Umbilical cord (tissue), 2 donors: ENCODE measurements at places on chromosomes 12 and 14. TPM values are rescaled to one million over a fixed set of nuclear protein-coding genes. Genes with fewer than 3 reads are reported as not detected.

GRCh38 chr12:126055521-126055920 is 990.3 kb downstream of the AACS start:
- DNase-seq: no peak

PDZRN4 gene
- total RNA-seq: 22.4 TPM

BATF gene
- 2.2 TPM for total RNA-seq

DNA sequence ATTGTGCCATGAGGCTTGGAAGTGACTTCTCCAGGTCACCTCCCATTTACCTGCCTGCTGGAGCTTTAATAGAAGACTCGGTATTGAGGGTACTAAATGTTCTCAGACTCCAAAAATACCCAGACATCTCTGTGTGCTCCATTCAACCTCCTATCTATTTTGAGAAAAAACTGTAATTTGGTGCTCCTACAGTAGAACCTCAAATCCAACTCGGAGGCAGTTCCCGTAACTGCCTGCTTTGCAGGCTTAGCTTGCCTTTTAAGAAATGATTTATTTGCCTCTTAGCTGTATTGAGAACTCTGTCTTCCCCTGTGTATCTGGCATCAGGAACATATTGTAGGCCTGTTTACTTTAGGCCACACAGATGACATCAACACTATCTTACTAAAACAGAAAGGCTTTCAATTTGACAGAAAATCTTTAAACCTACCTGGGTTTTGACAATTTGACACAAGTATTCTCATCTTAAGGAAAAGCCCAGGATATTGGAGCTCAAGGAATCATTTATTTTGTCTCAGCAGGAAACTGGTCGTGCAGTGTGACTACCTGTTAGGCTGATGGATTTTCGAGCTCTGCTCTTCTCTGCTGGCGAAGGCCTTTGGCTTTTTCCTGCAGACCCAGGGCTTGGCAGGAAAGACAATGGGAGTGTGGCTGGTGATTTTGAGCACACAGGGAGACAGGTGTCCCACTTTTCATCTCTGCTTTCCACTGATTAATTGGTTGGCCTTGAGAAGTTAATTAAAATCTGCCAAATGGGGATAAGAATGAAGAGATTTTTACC is 314.8 kb downstream of the SNAPC1 start:
- DNase-seq: no peak

DRAM1 gene
- 7.2 TPM for total RNA-seq

- no peak for DNase-seq
Observed at GRCh38 chr14:68747393-68747792, 45.5 kb downstream of the ZFP36L1 start.

FZD10 gene
- total RNA-seq: 1.7 TPM

BBOF1 gene
- total RNA-seq: 10.1 TPM

LRRC10 gene
- 0.24 TPM for total RNA-seq

DNA sequence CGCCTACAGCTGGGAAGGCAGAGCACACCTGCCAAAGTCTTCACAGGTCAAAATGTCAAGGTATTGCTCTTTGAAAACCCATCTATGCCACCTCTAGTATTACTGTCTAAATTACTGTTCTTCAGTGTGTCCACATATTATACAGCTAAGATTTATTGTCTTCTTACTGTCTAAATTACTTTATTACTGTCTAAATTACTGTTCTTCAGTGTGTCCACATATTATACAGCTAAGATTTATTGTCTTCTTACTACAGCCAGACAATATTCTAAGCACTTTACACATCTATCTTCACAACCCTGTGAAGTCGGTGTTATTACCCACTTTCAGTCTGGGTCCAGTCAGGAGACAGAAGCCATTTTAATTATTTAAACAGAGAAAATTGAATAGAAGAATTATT is 173.9 kb downstream of the MYRFL start:
- DNase-seq: no peak

ANKRD33 gene
- 2.9 TPM for total RNA-seq

GRCh38 chr14:65847075-65847847 is 434.7 kb downstream of the FUT8 start:
- no peak for DNase-seq

DNA sequence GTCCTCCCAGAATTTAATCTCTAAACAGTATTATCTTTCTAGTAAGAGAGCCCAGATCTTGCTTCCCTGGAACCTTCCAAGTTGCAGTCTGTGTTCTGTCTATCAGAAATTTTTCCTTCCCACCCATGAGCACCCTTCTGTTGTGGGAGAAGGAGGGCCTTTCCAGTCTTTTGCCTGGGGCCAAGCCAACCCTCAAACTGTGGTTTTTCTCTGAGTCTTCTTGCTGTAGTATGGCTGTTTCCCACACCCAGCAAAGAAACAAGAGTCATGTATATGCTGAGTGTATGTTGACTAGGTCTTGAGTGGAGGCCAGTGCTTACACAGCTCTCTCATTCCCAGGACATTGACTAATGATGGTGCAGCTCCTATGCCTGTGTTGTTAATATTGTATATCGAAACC is 104.5 kb downstream of the TGFB3 start:
- peak; percentile 79 for DNase-seq

DNA sequence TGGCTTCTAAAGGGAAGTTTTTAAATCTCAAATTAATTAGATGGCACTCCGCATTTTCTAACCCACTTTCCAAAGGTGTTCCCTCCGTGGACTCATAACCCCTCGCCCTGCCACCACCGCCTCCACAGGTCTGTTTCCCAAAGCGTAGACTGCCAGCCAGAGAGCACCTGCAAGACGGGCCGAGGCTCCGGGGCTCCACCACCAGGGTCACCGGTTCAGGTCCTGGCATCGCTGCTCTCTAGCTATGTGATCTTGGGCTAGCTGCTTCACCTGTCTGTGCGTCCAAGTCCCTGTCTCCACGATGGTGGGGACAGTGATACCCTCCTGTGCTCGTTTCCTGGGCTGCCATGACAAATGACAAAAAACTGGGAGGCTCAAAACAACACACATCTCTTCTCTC is 11.5 kb downstream of the RIMBP2 start:
- DNase-seq: no peak

GRCh38 chr12:9730591-9730990 is 2.3 kb downstream of the CLECL1 start:
- DNase-seq: no peak

GRCh38 chr12:12176402-12176801 is 90.4 kb downstream of the LRP6 start:
- DNase-seq: no peak

- DNase-seq: no peak
Observed at GRCh38 chr12:25421651-25422167, 131.4 kb downstream of the LMNTD1 start.

AQP2 gene
- total RNA-seq: 0.24 TPM

DNA sequence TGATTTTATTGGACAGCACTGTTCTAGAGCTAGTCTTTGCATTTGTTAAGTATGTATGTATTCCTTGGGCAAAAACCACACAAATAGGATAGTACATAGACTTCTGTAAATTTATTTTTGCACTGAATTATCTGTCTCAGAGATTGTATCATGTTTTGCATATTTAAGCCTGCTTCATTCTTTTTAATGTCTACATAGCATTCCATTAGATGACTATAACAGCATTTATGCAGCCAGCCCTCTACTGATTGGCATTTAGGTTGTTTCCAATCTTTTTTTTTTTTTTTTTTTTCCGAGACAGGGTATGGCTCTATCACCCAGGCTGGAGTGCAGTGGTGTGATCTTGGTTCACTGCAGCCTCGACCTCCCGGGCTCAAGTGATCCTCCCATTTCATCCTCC is 34.5 kb downstream of the SYNDIG1L start:
- DNase-seq: no peak

DNA sequence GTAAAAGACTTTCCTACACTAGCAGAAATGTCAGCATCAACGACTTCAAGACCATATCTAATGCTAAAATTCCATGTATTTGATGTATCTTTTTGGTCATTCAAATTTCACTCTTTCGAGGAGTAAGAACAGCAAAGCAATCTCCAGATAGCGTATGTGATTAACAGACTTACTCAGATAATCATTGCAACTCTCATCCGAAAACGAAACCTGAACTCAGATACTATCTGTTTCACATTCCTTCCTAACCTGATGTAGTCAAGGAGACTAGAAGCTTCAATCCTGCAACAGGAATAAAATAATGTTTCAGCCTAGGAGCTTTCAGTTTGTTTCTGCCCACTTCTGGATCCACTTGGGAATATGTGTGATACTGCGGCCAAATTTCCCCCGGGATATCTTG is 286.3 kb downstream of the NUAK1 start:
- peak; percentile 31 for DNase-seq

MSRB3 gene
- 192 TPM for total RNA-seq

GRCh38 chr14:68604822-68605221 is 188.0 kb downstream of the ZFP36L1 start:
- no peak for DNase-seq

RPGRIP1 gene
- total RNA-seq: not detected

DNA sequence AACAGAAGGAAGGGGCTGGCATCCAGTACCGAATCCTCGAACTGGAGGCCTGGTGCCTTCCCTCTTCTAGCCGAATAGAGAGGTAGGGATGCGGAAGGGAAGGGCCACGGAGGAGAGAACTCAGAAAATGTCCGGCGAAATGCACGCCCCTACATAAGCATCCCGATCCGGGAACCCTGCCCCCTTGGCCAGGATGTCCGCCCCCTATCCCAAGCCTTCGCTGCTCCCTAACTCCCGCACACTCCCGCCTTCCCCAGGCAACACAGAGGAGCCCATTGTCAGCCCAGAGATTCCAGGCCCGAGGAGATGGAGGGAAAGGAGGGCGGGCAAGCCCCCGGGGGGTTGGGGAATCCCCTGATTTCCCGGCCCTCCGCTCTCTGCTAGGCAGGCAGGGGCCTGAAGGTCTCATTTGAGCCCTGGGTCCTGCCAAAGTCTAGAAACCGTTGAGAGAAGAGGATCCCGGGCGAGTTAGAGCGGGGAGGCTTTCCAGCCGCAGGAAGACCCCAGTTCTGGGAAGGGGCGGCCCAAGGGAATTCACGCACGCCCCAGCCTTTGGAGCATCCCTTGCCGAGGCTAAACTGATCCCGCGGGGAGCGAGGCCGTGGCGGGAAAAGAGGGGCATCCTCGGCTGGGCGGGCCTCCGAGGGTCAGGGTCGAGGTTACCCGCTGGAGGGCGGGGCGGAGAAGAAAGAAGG is 569 bp upstream of the ARHGEF40 start:
- DNase-seq: peak; percentile 69

GRCh38 chr12:13530966-13531365 is 334.4 kb downstream of the EMP1 start:
- no peak for DNase-seq

DNA sequence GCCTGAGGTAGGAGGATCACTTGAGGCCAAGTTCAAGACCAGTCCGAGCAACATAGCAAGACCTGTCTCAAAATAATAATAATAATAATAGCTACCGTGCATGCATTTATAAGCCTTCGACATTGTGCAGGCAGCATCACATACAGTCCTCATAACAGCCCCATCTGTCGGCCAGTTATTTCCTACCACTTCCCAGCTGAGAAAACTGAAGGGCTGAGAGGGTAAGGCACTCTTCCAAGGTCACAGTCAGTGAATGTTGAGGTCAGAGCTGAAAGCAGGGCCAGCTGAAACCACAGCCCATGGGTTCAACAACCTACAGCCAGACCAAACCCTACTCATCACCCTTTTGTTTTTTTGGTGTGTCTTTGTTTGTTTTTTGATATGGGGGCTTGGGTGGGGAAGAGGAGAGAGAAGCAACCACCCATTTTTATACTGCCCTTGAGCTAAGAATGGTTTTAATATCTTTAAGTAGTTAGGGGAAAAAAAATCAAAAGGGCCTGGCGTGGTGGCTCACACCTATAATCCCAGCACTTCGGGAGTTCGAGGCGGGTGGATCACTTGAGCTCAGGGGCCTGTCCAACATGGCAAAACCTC is 16.8 kb upstream of the ITPK1 start:
- no peak for DNase-seq

- no peak for DNase-seq
Observed at GRCh38 chr12:92470608-92471021, 232.2 kb upstream of the PLEKHG7 start.

DNA sequence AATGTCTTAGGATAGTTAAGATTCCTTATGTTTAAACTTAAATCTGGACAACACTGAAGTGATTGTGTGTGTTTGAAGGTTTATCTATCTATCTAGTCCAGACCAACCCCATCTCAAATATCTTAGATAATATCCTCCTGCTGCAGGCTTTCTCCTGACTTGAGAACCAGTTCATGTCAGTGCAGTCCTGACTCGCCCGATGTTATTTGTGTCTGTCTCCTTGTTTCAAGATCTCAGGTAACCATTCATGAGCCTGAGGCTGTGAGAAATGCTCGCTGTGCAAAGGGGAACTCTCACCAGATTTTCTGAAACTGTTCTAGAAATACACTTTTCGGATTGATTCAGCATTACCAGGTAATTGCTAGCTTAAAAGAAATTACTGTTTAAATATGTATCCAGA is 356.2 kb downstream of the SNAPC1 start:
- peak; percentile 25 for DNase-seq

- DNase-seq: peak; percentile 44
Observed at GRCh38 chr12:79982086-79983062, 47.5 kb upstream of the PPP1R12A start.

DNA sequence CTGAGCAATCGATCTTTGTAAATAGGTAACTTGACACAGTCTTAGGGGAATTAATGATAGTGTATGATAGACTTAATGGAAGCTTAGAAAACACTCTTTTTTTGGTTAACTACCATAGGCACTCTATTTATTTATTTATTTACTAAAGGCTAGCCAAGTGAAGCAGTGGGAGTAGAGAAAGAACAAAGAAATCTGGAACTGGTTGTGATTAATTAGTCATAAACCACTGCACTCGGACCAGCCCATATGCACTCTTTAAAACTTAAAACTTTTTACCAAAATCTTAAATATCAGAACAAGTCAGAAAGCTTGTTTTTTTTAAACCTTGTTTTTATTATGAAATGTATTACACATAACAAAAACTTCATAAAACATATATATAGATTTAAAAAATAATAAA is 49.5 kb upstream of the SRP54 start:
- DNase-seq: no peak

- peak; percentile 58 for DNase-seq
Observed at GRCh38 chr12:119180380-119181040, 1.8 kb downstream of the HSPB8 start.

DNA sequence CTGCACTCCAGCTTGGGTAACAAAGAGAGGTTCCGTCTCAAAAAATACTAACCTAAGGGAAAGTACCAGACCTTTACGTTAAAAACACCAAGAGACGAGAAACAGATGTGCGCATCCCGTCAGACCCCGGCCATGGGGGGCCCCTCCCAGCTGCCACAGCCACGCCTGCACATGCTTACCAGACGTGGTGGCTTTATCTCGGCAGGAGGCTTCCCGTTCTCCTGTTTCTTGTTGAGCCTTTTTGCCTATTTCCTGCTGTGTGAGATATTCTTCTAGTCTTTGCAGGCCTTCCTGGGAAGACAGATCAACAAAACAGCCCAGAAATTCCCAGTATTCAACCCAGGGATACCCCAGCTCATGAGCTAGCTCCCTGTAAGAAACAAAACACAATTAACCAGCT is 23.6 kb downstream of the PGAM5 start:
- DNase-seq: no peak
